ENCODE measurements at places on chromosomes 1 and 21.

DNA sequence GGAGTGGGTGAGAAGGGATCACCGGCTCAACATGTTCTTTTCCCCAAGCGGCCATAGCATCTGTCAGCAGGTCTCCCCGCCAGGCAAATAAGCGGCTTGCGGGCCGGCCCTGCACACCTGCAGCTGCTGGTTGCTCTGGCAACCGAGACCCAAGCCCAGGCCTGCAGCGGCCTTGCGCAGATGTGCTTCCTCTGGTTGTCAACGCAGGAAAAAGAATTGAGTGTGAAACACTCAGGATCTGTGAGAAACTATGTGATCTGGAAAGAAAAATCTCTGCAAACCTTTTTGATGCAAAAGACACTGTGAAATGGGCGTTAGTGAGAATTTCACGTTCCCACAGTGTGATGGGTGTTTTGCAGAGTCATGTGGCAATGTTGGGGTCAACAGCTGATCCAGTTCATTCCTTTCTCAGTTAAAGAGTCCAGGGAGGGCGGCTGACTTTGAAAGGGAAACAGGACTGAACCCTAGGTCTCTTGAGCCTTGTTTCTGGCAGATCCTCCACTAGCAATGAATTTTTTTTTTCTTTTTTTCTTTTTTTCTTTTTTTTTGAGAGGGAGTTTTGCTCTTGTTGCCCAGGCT is 28.4 kb downstream of the TOMM20 start:
- DNase-seq, result no peak

- DNase-seq, result no peak
These were observed 18.1 kb upstream of the SLC19A1 start for GRCh38 chr21:45560106-45561021.

DNA sequence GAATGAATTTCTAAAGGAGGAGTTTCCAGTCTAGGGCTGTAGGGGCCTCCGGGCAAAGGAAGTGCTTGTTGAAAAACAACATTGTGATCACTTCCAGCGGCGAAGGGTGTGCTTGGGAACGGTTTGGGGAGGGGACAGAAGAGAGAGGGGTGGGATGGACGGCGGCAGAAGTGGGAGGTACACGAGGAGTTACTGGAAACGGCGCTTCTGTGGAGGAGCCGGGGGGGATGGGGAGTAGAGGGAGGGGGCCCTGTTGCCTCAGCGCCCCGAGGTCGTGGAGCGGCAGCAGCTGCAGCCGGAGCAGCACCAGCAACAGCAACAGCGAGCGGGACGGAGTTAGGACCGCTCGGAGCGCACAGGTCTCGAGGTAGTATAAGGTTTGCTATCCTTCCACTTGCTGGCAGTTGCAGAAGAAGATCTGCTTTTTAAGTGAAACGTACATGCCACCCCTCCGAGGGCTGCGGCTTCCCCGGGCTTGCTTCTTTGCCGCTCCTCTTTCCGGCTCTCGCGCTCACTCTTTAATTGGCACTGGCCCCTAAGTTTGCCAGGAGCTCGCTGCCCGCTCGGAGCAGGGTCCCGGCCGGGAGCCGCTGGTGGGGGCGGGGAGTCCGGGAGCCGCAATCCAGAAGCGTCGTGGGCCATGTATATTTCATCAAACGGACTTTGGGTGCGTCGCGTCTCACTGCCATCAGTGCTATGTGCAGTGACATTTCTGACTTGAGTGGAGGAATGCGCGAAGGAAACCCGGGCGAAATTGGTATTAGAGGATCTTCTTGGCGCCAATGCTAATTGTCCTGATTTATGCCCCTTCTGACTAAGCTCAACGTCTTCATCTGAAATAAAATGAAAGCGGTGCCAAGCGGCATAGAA is 771 bp upstream of the NTNG1 start:
- no peak for DNase-seq

GRCh38 chr1:185846672-185847444 is 112.7 kb downstream of the HMCN1 start:
- no peak for DNase-seq

DNA sequence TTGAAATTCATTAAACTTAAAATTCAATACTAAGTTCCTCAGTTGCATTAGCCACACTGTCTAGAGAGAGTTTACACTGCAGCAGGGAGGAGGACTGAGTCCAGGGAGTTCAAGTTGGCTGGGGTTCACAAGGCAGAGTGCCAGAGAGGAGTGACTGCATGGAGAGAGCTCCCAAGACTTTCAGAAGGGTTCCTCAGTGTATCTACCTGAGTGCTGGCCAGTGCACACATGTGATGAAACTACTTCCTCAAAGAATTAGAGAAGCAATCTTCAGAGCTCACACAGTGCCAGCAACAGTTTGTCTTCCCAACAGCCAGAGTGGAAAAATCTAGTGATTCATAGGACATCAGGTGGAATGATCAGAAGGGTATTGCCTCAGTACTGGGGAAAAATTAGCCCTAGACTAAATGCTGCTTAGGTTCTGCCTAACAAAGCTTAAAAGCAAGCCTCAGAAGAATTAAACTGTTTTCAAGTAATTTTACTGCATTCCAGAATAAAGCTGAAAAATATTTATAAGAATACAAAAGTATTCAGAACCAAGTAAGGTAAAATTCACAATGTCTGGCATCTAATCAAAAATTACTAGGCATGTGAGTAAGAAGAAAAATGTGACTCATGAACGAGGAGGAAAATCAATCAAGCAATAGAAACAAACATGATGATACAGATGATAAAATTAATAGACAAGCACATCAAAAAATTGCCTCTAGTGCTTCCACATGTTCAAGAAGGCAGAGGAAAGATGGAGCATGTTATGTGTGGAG is 10.4 kb upstream of the WNT3A start:
- no peak for DNase-seq

GRCh38 chr1:65949230-65949626 is 156.5 kb downstream of the PDE4B start:
- DNase-seq, result peak; percentile 68

DNA sequence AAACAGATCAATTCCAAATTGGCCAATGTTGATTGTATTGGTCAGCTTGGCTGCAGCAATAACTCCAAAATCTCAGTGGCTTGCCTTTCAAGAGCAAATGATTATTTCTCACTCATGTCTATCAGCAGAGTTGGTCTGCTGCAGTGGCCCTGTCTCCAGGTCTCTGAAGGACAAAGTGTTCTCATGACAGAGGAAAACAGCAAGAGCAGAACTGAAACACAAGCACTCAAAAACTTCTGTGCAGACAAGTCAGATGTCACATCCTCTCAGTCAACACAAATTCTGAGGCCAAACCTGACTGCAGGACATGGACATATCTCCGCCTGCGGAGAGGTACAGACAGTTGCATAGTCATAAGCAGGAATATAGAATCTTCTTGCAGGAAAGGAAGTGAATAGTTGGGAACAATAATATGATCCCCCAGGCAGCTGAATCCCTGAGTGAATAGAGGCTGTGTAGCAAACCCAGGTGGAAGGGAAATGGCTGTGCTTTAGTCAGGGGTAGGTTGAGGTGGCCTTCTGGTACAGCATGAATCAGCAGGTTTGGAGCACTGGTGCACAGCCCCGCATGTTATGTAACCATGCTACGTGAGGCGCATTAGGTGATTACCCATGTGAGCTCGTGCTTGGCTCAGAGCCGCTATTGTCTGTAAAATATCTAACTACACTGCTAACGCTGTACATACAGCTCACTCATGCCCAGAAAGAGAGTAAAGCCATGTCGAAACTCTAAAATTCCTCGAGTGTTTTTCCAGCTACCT is 17.1 kb upstream of the UBE2U start:
- no peak for DNase-seq

DNA sequence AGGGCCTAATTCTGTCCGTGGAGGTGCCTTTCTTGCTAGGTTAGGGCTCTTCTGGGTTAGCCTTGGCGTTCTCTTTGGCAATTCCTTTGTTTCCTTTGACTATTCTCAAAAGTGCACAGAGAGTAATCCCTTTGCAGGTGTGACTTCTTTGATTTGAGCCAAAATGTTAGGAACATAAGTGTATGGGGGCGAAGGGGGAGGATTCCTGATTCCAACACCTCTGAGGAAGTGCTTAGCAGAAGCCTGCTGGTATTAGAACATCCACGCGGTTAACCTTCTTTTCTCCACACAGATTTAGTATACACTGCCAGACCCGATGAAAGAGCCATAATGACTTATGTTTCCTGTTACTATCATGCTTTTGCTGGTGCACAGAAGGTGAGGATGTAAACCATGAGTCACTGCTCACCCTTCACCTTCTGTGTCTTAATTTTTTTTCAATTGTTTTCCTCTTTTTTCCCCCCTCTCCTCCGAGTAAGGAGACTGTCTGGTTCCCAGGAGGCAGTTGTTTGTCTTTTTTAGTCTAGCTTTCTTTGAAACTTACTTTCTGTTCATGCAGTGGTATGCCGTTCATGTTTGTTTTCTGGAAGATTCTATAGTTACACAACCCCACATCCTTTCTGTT is 48.0 kb downstream of the ACTN2 start:
- DNase-seq, result no peak

DNA sequence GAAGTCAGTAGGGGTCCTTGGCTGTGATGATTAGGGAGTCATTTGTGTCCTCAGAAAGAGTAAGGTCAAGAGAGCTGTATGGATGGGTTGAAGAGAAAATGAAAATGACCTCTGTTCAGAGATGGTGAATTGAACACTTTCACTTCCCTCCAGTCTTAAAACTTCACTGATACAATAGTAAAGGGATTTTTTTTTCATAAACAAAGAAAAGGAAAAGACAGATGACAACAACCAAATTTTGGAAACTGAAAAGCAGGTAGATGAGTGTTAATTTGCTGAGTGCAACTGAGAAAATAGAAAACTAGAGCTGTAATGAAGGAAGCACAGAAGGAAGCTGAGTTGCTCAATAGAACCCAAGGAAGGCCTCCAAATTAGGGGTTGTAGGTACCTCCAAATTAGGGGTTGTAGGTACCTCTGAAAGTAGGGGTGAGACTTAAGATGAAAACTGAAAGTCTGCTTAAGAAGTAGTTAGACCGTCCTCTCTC is 14.8 kb upstream of the S1PR1 start:
- peak; percentile 18 for DNase-seq

- DNase-seq, result no peak
These were observed 86.8 kb upstream of the PLPPR4 start for GRCh38 chr1:99177465-99177864.

GRCh38 chr1:223670458-223671159 is 5.1 kb upstream of the CAPN8 start:
- no peak for DNase-seq

DNA sequence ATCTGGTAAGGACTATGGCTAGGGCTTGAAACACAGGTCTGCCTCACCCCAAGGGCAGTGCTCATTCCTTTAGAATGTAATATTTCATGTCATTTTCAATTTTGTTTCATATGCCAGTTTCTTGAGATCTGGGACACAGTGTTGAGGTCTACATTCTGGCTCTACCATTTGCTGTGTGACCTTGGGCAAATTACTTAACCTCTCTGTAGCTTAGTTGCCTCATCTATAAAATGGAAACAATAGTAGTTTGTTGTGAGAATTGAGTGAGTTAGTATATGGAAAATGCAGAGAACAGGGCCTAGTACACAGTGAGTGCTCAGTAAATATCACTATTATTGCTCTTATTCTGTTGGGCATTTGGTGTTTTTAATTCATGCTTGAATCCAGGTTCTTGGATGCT is 84.4 kb downstream of the WDR3 start:
- no peak for DNase-seq

GRCh38 chr1:55259911-55260609 is 44.9 kb upstream of the USP24 start:
- peak; percentile 65 for DNase-seq

- no peak for DNase-seq
These were observed 168.8 kb downstream of the GALNT2 start for GRCh38 chr1:230235876-230236275.

DNA sequence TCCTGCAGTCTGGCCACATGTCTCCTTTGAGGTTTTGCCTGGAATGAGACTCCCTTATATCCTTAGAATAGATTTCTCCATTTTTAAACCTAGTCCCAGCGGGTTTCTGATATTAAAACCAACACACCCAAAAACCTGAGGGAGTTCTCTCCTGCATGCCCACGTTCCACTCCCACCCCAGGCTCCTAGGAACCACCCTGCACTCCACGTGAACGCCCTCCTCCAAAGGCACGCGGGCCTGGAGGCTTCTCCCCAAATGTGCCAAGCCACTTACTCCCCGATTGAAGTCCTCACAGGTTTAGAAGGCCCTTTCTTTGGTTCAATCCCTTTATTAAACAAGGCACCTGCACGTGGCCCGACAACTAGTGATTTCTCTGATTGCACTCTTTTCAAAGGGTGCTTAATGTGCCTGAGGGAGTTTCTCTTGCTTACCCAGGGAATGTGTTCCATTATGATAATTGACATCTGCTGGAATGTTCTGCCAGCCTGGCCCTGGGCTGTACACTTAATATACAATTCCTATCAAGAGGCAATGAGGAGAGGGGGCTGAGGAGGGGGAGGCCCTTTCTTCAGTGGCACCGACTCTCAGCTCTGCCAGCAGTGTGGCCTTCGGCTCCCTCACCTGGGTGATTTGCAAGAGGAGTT is 104.3 kb upstream of the ADAR start:
- DNase-seq, result no peak

- no peak for DNase-seq
These were observed 19.9 kb upstream of the SERPINC1 start for GRCh38 chr1:173937062-173937461.

- peak; percentile 3 for DNase-seq
These were observed 43.4 kb upstream of the LRRC8C start for GRCh38 chr1:89589515-89589914.

DNA sequence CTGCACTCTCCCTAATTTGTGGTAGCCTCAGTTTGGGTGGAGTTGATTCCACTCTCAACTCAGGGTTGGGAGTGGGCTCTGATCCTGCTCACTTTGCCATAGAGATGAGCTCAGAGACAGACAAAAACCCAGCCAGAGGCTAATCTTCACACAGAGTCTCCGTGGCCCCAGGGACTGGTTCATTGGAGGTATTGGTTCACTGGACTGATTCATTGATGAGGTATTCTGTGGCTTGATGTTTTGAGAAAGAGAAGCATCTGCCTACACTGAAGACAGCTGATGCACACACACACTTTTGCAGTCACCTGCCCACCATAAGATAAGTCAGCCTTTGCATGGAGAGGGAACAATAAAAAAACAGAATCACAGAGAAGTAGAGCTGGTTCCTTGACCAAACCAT is 183.8 kb downstream of the AJAP1 start:
- DNase-seq, result no peak

DNA sequence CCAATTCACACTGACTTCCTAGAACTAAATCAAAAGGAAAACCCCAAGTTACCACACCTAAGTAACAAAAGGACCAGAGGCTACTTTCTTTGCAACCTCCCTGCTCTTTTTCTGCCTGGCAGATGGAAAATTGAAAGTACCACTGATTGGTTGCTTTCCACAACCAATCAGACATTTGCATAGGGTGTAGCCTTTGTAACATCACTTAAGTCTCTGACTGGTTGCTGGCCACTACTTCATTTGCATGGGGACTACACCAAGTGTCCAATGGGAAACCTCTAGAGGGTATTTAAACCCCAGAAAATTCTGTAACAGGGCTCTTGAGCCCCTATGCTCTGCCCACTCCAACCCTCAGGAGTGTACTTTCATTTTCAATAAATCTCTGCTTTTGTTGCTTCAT is 365.0 kb downstream of the LTN1 start:
- DNase-seq, result no peak

GRCh38 chr1:220990427-220991339 is 111.4 kb downstream of the HLX start:
- DNase-seq, result peak; percentile 70
